Heart left ventricle (tissue), 16 donors: ENCODE measurements at places on chromosomes 3 and 15. TPM values are rescaled to one million over a fixed set of nuclear protein-coding genes. Genes with fewer than 3 reads are reported as not detected.

GRCh38 chr3:185187391-185187790 is 34.5 kb upstream of the C3orf70 start:
- DNase-seq: no peak

DNA sequence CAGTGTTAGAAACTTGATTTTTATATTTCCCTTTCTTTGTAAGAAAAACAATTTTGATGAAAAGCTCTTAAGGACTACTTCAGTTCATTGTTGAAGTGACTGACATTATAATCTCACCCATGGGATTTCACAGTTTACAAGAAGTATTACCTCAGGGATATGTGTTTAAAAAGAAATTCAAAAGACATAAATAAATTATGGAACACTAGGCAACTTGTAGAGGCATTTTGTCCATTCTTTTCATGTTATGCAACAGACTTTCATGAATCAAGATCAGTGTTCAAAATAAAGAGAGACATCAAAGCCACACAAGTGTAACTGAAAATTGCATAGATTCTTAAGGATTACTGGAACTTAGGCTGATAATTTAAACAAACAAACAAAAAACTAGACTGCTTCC is 196.8 kb upstream of the AGTR1 start:
- DNase-seq: no peak

GRCh38 chr3:184332370-184333090 is 4.9 kb upstream of the FAM131A start:
- DNase-seq: no peak

DNA sequence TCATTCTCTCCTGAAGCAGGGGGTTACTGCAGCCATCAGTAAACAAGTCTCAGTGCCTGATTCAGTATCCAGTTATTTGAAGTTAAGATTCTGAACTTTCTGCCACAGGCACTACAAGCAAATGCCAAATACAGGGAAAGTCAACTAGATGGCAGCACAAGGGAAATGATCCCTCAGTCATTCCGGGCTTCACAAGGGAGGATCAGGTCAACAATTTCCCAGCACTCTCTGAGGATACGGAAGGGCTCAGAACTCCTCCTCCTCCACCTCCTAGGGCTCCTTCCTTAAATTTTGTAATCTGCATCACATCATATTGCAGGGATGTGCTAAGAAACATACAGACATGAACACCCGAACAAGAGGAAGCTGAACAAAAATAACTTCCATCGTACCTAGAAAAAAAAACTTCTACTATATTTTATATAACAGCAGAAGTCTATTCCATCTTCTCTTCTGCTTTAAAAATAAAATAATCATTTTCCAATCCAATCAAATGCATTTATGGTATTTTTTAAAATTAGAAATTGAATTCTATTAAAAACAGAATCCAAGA is 187.1 kb downstream of the FMN1 start:
- no peak for DNase-seq

DNA sequence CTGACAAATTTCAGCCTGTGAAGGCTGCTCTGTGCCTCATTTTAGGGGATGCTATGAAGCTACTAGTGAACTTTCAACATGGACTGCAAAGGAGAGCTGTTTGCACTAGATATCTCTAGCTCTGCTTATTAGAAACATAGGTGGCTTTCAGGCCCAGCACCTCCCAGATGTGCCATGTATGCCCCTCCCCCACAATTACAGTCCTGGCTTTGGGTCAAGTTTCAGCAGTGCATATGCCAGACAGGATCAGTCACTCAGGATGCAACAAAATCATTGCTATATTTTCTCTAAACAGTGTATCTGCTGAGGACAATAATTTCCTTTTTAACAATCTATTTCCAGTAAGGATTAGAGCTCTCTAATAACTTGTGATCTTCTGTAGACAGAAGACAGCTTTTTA is 178.8 kb upstream of the STAC start:
- DNase-seq: no peak

DNA sequence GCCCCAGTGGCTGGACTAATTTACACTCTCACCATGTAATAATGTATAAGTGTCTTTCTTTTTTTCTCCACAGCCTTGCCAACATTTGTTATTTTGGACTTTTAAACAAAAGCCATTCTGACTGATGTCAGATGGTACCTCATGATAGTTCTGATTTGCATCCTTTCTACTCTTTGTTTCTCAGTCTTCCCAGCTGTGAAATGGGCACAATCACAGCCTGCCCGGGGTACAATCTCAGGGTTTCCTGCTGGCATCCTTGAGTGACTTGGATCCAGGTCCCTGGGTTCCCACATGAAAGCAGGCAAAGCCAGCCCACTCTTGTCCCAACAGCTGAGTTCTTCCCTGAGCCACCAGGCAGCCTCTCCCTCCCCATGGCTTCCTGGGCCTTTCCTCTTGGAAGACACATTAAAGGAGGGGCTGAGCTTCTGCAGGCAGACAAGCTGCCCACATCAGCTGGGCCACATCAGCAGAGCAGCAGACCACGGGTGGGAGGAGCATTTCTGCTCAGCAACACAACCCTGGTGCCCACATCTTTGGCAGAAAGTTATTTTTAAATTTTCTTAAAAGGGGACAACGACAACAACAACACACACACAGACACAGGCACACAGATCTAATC is 82.0 kb downstream of the MYLK start:
- DNase-seq: no peak

Gene NR1I2
- total RNA-seq: 0.17 TPM

Gene CCR3
- total RNA-seq: 0.27 TPM

Gene NAALADL2
- 2.7 TPM for total RNA-seq
